ENCODE measurements at places on chromosomes 11 and 22. TPM values are rescaled to one million over a fixed set of nuclear protein-coding genes. Genes with fewer than 3 reads are reported as not detected.

DNA sequence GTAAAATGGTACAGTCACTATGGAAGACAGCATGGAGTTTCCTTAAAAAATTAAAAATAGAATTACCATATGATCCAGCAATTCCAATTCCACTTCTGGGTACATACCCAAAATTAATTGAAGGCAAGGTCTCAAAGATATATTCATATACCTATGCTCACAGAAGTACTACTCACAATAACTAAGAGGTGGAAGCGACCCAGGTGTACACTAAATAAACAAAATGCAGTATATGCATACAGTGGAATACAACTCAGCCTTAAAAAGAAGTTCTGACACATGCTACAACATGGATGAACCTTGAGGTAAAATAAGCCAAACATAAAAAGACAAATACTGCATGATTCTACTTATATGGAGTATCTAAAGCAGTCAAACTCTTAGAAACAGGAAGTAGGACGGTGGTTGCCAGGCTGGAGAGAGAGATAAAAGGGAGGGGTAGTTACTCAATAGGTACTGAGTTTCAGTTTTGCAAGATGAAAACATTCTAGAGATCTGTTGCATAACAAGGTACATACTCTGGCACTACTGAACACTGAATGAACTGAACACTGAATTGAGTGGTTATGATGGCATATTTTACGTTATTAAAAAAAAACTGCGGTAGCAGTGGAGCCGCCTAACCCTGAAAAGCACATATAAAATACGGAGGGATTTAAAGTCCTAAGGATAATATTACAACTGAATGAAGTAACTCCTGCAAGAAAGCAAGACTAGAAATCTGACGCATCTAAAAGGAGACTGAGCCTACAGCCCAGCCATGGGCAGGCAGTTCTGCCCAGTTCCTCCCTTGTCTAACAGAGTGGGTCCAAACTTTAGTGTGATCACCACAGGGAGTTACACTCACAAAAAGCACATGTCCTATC lies 12.8 kb downstream of the DGCR2 start:
- H3K27ac ChIP-seq, result no peak overlapping the region
- H3K36me3 ChIP-seq, result no peaks in the 10 kb centered on the region
- no peaks in the 10 kb centered on the region for H3K27me3 ChIP-seq
- no peak for DNase-seq

- no peak overlapping the region for H3K27ac ChIP-seq
- H3K27me3 ChIP-seq, result no peaks in the 10 kb centered on the region
- no peaks in the 10 kb centered on the region for H3K4me1 ChIP-seq
- no peak overlapping the region for H3K4me3 ChIP-seq
- no peak for DNase-seq
Observed at GRCh38 chr22:37601540-37602442, 6.8 kb upstream of the GGA1 start.

- no peaks in the 10 kb centered on the region for H3K36me3 ChIP-seq
- DNase-seq, result no peak
- H3K27me3 ChIP-seq, result no peaks in the 10 kb centered on the region
- H3K27ac ChIP-seq, result no peak overlapping the region
Observed at GRCh38 chr11:68741463-68741862, 9.9 kb downstream of the TESMIN start.

DNA sequence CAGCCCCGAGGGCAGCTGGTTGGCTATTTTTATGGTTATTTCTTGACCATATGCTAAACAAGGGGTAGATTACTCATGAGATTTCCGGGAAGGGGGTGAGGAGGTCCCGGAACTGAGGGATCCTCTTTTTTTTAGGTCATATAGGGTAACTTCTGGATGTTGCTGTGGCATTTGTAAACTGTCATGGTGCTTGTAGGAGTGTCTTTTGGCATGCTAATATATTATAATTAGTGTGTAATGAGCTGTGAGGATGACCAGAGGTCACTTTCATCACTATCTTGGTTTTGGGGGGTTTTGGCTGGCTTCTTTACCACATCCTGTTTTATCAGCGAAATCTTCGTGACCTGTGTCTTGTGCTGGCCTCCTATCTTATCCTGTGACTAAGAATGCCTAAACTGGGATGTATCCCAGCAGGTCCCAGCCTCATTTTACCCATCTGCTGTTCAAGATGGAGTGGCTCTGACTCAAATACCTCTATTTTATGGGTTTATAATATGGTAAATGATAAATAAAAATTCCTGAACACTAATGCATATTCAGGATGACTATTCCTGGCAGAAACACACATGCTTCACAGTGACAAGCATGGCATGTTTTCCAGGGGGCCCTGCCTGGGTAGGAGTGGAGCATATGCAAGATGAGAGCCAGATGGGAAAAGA lies 11.2 kb downstream of the KREMEN1 start:
- DNase-seq, result no peak
- no peaks in the 10 kb centered on the region for H3K4me1 ChIP-seq
- no peaks in the 10 kb centered on the region for H3K27me3 ChIP-seq
- H3K36me3 ChIP-seq, result no peaks in the 10 kb centered on the region
- no peak overlapping the region for H3K4me3 ChIP-seq
- no peak overlapping the region for H3K27ac ChIP-seq

- DNase-seq, result no peak
- no peak overlapping the region for H3K27ac ChIP-seq
- H3K36me3 ChIP-seq, result peaks cover 15% of the 10 kb centered on the region
- no peaks in the 10 kb centered on the region for H3K27me3 ChIP-seq
Observed at GRCh38 chr11:113345978-113346377, 31.6 kb downstream of the TTC12 start.

GRCh38 chr11:86741839-86742805 lies 58.2 kb upstream of the PRSS23 start:
- H3K27ac ChIP-seq, result peak overlapping the region; percentile 85
- H3K27me3 ChIP-seq, result no peaks in the 10 kb centered on the region
- DNase-seq, result no peak
- H3K4me1 ChIP-seq, result peaks cover 3% of the 10 kb centered on the region
- no peak overlapping the region for H3K4me3 ChIP-seq

Gene NLRP14
- not detected for polyA plus RNA-seq

Gene C11orf52
- polyA plus RNA-seq, result 5.6 TPM

Gene OR51G1
- not detected for polyA plus RNA-seq

Gene IRAG1
- 92.3 TPM for polyA plus RNA-seq

Gene NPAT
- 3.8 TPM for polyA plus RNA-seq

Gene CDC42EP2
- 2.3 TPM for polyA plus RNA-seq

Data from aorta (tissue), 5 donors.